NCI-H1105 (cell line): ENCODE measurements at places on chromosomes 16 and 17.

GRCh38 chr17:45771271-45771959, 12.7 kb upstream of the CRHR1 start:
- DNase-seq: no peak

DNA sequence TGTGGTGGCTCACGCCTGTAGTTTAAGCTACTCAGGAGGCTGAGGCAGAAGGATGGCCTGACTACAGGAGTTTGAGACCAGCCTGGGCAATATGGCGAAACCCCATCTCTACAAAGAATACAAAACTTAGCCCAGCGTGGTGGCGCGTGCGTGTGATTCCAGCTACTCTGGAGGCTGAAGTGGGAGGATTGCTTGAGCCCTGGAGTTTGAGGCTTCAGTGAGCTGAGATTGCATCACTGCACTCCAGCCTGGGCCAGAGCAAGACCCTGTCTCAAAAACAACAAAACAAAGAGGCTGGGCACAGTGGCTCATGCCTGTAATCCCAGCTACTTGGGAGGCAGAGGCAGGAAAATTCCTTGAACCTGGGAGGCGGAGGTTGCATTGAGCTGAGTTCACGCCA, 7.0 kb upstream of the CSNK1D start:
- no peak for DNase-seq

DNA sequence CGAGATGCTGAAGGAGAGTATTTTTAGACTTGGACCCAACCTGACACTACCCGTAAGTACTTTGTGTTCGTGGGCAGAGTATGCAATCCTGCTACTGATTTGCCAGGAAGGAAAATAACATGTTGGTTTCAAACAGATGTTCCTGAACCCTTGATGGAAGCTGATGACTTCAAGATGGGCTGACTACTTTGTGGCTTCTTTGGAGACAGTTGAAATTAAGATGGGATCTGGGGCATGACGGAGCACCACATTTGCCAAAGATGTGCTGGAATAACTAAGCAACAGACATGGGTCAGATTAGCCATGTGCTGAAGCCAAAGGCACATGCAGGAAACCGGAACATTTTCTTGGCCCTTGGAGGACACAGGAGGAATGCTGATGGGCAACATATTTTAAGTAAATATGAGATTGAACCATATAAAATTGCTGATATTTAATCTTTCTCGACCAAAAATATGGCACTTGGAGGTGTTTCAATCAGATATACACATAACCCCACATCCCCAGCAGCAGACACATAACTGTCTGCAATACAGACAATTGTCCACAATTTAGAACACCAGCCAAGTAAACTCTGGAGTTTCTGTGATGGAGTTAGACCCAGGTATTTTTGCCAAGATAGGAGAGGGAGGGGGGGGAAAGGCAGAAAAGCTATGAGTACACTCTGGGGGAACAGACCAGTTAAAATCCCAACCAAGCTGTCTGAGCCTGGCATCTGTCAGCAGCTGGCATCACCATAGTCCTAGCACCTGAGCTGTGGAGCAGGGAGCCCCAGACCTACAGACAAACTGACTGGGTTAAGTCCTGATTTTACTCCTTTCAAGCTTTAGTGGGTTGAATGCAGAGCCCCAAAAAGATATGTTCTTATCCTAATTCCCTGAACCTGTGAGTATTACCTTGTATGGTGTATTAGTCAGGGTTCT, 329.4 kb upstream of the CDH5 start:
- no peak for DNase-seq

- no peak for DNase-seq
Measured at GRCh38 chr17:9557857-9558256, 17.8 kb downstream of the STX8 start.

DNA sequence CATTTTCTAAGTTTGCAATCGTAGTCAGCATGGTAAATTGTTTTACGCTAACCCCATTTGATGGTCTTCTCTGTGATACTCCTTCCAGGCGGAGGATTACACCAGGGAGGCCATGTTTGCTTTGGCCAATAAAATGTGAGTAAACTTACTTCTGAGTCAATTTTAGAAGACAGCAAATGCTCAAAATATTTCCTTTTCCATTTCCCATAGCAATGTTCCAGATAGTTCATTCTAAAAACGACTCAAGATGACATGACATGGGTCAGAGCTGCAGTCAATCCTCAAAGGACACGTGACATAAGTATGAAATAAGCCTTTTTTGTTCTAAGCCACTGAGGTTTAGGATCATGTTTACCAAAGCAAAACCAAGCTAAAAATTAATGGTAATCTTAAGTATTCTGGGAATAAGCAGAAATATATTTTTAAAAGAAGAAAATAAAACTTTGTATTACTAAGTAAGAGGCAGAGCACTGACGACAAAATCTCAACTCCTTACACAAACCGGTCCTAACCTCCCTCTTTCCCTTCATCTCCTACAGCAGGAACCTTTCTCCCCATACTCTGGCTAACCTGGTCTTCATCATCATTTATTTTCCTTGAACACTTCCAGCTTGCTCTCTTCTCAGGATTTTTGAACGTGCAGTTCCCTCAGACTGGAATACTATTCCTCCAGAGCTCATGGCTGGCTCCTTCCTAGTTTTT, 266.2 kb downstream of the CEP112 start:
- no peak for DNase-seq

DNA sequence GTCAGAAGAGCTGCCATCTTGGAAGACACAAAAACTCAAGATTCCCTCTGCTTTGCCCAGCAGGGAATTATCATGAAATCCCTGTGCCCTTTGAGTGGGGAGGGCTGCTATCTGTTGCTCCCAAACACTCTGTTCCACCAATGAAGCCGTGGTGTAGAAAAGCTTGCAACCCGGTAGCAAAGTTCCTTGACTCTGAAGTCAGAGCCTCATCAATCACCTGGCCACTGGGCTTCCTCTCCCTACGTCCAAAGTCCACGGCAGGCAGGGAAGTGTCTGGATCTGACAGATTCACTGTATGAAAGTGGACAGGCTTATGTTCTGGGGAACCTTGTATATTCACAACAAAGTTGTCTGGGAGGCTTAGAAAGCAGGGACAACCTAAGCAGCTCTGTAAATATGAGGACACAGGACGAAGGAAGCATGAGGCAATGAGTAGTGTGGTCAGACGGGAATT, 343.3 kb downstream of the SLC39A11 start:
- no peak for DNase-seq
